ENCODE measurements at places on chromosomes 3 and 15.

DNA sequence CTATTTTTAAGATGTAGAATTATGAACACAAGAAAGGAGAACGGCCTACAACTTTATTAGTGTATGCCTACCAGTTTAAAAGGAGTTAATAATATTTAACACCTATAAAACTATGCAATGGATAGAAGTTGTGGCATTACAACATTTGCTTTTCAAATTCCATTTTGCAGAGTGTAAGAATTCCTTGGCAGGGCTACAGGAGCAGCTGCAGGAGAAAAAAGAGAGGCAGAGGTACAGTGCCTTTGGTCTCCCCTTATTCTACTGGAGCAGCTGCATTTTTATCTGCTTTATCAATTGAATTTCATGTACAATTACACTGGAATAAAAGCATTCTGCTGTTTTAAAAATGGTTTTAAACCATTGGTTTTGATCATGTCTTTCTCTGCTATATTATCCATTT is 145.7 kb upstream of the KCNH8 start:
- DNase-seq: no peak

- no peak for DNase-seq
Observed at GRCh38 chr3:108420926-108421325, 89.5 kb downstream of the MYH15 start.

- no peak for DNase-seq
Observed at GRCh38 chr15:70873232-70874054, 18.8 kb downstream of the THAP10 start.

DNA sequence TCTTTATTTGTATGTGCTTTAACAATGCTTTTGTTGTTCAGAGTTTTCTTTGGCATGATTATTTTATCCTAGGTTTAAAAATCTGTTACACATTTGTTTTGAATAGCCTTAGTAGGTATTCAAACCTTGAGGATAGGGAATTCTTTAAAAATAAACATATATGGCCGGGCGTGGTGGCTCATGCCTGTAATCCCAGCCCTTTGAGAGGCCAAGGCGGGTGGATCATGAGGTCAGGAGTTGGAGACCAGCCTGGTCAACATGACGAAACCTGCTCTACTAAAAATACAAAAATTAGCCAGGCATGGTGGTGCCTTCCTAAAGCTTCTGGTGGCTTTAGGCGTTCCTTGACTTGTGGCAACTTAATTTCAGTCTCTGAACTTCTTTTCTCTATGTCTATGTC is 743.3 kb upstream of the EPHA6 start:
- DNase-seq: no peak

- no peak for DNase-seq
Observed at GRCh38 chr3:49025793-49026520, 3.2 kb downstream of the IMPDH2 start.

- no peak for DNase-seq
Observed at GRCh38 chr3:171784387-171784786, 25.9 kb downstream of the PLD1 start.

GRCh38 chr3:121481106-121481880 is 64.5 kb downstream of the POLQ start:
- no peak for DNase-seq

DNA sequence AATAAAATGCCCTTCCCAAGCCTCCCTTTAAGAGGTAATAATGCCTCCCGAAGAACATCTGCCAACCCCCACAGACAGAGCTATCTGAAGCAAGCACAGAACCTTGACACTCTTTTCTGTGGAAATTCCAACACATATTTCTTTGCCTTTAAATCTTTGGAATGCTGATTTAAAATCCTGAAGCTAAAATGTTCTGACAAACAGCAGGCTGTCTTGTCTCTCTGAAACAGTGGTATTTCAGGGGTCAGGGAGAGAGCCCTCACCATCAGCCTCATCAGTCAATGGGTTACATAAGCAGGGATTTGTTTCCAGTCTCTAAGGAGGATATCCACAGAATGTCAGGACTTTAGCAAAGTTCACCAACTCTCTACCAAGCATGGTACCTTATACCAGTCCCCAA is 27.8 kb upstream of the ARHGEF3 start:
- DNase-seq: no peak

DNA sequence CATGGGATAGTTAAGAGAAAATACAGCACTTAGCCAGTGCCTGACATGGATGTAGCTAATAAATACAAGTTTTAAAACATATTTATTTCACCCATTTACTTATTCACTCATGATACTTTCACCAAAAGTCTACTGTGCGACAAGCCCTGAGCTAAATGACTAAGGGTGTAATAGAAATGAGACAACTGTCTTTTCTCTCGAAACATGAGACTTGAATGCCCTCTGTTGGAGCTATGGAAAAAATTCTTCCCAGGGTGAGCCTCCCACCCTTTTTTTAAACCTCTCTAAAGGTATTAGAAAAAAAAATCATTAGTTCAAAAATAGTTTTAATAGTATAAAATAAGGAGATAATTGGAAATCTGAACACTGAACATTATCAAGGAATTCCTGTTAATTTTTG is 24.3 kb upstream of the RPL14 start:
- no peak for DNase-seq

DNA sequence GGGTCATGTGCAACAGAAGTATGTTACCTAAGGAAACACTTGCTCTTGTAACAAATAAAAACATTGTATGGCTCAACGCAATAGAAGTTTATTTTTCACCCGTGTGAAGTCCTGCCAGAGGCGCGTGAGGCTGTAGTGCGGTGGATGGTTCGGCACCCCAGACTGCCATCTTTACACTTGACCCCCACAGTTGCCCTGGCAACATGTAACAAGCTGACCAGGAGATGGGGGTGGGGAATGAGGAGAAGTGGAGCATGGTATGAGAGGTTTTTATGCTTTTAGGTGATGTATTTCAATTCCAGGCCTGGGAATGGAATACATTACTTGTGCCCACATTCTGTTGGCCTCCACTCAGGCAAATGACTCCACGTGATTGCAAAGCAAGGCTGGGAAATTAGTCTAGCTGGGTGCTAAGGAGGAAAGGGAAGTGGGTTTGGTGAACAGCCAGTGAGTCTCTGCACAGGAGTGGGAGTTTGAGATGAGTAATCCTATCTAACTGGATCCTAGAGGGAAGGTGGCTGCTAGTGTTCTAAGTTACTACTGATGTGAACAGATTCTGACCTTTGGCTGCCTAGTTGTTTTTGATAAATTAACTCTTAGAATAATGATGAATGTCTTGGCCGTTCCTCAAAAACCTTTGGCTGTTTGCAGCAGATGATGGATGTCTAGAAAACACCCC is 33.8 kb upstream of the GREM1 start:
- DNase-seq: no peak

DNA sequence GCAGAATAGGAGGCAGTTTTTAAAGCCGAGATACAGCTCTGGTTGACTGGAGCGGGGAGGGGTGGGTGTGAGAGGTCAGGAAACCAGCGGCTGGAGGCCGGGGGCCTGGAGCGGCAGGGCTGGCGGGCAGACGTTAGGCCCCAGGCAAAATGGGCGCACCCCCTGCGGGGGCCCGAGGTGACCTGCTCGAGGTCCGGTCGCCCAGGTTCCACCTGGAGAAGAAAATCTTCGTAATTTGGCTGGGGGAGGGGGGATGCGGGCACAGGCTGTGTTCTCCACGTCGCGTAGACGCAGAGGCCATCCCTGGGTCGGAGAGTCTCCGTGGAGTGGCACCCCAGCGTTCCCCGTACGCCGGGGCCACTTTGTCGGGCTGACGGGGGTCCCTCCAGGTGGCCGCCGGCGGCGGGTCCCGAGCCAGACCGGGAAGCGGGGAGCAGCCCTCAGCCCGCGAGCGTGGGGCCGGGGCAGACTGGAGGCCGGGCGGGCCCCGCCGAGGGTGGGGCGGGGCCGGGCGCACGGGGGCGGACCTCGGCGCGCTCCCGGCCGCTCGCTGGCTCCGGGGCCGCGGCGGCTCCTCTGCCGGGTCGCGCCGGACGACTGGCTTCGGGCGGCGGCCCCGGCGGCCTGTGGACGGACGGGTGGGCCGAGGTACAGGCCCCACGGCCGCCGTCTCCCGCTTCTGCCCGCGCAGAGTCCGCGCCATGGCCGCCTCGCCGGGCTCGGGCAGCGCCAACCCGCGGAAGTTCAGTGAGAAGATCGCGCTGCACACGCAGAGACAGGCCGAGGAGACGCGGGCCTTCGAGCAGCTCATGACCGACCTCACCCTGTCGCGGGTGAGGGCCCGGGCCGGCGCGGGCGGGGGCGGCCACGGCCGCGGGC is at the start of gene CRTC3:
TSS of gene CRTC3 (plus strand) at position 553 of the 879 bp plus-strand sequence. CDS start at position 702, 149 bp downstream.
- no peak for DNase-seq

DNA sequence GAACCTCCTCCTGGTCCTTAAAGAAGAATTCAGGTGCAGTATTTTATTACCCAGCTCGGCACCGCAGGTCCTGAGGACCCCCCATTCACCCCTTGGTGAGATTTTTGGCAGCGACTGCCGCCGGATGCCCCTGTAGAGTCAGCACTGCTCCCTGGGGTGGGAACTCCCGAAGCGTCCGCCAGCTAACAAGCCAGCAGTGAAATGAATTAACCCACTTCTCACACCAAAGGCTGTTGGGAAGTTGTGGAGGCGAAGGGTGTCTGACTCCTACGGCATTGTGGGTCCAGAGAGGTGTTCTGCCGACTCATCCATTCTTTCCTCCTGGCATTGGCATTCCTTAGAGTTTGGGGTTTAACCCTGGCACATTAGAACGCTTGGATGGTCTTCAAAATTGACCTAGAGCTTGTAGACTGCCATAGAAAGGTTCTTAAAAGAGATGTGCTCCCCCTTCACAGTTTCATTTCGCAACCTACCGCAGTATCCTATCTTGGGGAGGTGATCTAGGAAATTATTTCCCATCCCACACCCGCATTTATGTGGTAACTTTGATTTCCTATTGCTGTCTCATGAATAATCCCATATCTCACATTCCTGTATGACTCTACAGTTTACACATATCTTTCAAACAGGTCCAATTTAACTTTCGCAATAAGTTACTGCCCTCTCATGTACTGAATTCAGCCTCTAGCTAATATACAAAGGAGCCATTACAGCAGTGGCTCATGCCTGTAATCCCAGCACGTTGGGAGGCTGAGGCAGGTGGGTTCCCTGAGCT is 879 bp upstream of the EIF5A2 start:
- no peak for DNase-seq

Measured in omental fat pad (tissue), 4 donors.